ENCODE measurements at places on chromosomes 1 and 21.

DNA sequence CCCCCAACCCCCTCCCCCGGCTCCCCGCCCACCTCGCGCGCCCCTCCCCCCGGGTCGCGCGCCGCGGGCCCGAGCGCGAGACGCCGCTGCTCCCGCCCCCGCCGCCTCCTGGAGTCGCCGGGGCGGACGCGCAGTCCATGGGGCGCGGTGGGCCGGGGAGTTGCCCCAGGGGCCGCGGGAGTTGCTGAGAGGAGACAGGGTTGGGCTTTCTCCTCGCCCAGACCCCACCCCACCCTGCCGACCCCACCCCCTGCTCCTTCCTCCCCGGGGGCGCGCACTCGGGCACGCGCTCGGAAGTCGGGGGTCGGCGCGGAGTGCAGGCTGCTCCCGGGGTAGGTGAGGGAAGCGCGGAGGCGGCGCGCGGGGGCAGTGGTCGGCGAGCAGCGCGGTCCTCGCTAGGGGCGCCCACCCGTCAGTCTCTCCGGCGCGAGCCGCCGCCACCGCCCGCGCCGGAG lies at the start of gene LAMC1:
Gene LAMC1, plus strand, starts transcription at position 275 of the 455 bp plus-strand sequence. CDS start 297 bp downstream, outside the sequence.
- DNase-seq, result no peak

DNA sequence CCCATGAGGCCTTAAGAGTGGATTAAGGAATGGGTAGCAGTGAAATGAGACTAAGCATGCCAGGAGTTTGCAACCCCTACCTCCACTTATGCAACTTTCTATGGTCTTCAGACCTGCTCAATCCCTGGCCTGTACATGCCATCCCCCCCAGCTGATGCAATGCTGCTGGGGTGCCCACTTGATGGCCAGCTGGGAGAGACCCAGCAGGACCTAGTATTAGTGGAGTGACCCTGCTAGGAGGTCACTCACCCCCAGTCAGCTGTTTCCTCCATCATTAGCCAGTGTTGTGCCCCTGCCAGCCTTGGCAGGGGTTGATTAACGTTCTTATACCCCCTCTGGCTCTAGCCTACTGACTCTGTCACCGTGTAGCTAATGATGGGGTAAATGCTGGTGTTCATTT lies 236.6 kb downstream of the DYRK1A start:
- DNase-seq, result no peak

- no peak for DNase-seq
Measured at GRCh38 chr1:117570988-117571409, 34.8 kb upstream of the TENT5C start.

DNA sequence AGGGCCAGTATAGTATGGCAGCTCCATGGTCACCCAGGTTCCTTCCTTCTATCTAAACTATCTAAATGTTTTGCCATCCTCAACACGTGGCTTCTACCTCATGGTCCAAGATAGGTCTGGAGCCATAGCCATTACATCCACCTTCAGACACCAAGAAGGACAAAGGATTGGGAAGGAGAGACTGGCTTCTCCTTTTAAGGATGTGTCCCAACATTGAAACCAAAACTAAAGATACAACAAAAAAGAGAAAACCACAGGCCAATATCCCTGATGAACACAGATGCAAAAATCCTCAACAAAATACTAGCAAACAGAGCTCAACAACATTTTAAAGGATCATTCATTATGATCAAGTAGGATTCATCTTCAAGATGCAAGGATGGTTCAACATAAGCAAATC lies 24.8 kb downstream of the HSD11B1 start:
- DNase-seq, result no peak

- DNase-seq, result no peak
Measured at GRCh38 chr1:220691053-220691684, 1.0 kb downstream of the C1orf115 start.

GRCh38 chr1:182236651-182237077 lies 154.9 kb downstream of the GLUL start:
- no peak for DNase-seq
